SJSA1 (cell line): ENCODE measurements at places on chromosomes 2 and 18.
A peak's percentile ranks its signal among the peaks of the same experiment; 100 is the strongest.

- no peaks in the 10 kb centered on the region for H3K4me1 ChIP-seq
- no peaks in the 10 kb centered on the region for H3K27me3 ChIP-seq
- H3K36me3 ChIP-seq = no peaks in the 10 kb centered on the region
- H3K27ac ChIP-seq = no peak overlapping the region
- H3K4me3 ChIP-seq = no peak overlapping the region
- no peak for DNase-seq
Measured at GRCh38 chr2:229947544-229947943, 25.2 kb downstream of the FBXO36 start.

- no peak overlapping the region for H3K27ac ChIP-seq
- H3K36me3 ChIP-seq = peaks cover 8% of the 10 kb centered on the region
- DNase-seq = no peak
Measured at GRCh38 chr2:173216051-173216450, 138.6 kb upstream of the CDCA7 start.

DNA sequence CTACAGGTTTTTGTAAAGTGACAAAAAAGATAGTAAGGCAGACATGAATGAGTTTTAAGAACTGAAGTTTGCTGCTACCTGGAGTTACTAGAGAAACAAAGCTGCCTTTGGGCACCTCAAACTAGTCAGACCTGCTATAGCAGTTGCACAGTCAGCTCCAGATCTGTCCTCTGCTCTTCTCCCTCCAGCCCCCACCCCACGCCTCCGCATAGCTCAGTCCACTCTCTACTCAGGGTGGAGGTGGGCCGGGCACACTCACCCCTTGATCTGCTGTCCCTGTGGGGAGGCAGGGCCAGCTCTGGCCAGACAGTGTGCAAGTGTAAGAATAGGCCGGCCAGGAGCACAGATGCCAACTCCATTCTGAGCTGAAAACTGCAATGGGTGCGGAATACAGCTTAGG is 4.1 kb downstream of the SERTAD2 start:
- H3K27ac ChIP-seq = no peak overlapping the region
- peaks cover 7% of the 10 kb centered on the region for H3K36me3 ChIP-seq
- no peak overlapping the region for H3K4me3 ChIP-seq
- peaks cover 37% of the 10 kb centered on the region for H3K4me1 ChIP-seq

DNA sequence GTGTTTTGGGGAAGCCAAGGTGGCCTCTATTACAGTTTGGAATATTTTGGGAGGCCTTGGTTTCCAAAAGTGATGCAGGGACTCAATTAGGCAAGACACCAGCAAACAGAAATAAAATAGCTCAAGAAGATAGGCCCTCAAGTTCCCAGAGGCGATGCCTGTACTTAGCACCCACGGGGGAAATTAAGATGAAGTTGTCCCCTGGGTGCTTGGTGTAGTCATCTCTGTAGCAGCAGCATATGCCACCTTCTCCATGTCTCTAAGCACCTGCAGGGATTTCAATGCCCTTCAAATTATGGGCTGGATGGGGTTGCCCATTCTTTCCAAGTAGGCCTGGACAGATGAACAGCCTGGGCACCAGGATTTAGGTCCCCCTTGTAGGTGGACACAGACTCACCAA is 185.0 kb downstream of the CTIF start:
- DNase-seq = no peak
- H3K27me3 ChIP-seq = no peaks in the 10 kb centered on the region
- peaks cover 64% of the 10 kb centered on the region for H3K4me1 ChIP-seq
- H3K36me3 ChIP-seq = peaks cover 92% of the 10 kb centered on the region
- H3K4me3 ChIP-seq = no peak overlapping the region

- H3K36me3 ChIP-seq = no peaks in the 10 kb centered on the region
- peak overlapping the region; percentile 24 for H3K4me3 ChIP-seq
- H3K27me3 ChIP-seq = no peaks in the 10 kb centered on the region
Measured at GRCh38 chr2:231673348-231673770, 35.0 kb upstream of the PTMA start.

GRCh38 chr2:48180557-48180956 is 274.3 kb upstream of the FBXO11 start:
- no peaks in the 10 kb centered on the region for H3K27me3 ChIP-seq
- H3K4me3 ChIP-seq = no peak overlapping the region
- no peaks in the 10 kb centered on the region for H3K36me3 ChIP-seq
- H3K4me1 ChIP-seq = peaks cover 4% of the 10 kb centered on the region
- no peak for DNase-seq
- H3K27ac ChIP-seq = no peak overlapping the region

- no peak overlapping the region for H3K4me3 ChIP-seq
- H3K27ac ChIP-seq = no peak overlapping the region
- DNase-seq = no peak
- H3K4me1 ChIP-seq = no peaks in the 10 kb centered on the region
Measured at GRCh38 chr2:209323738-209324137, 100.1 kb upstream of the MAP2 start.

DNA sequence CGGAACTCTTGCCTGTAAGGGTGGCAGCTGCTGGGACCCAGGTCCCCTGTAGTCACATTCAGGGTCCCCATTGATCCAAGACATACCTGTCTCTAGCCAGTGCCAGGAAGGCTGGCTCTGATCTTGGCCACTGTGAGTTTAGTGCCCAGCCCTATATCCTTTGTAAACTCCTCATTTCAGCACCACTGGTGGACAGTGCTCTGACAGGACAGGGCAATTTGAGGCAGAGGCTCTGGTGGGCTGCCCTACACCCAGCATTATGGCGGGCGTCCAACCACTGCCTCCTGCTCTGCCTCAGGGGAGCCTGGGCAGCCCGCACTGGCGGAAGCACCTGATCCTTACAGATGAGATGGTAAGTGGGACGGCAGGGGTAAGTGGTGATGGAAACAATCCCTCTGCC is 55.2 kb upstream of the MGAT4A start:
- no peak for DNase-seq
- H3K27me3 ChIP-seq = no peaks in the 10 kb centered on the region
- H3K4me3 ChIP-seq = no peak overlapping the region

GRCh38 chr18:644395-645004 is 13.0 kb upstream of the TYMS start:
- H3K27ac ChIP-seq = no peak overlapping the region
- no peak for DNase-seq
- H3K4me1 ChIP-seq = peaks cover 6% of the 10 kb centered on the region
- H3K27me3 ChIP-seq = no peaks in the 10 kb centered on the region
- H3K36me3 ChIP-seq = no peaks in the 10 kb centered on the region

- H3K4me1 ChIP-seq = no peaks in the 10 kb centered on the region
- H3K4me3 ChIP-seq = no peak overlapping the region
Measured at GRCh38 chr2:68544811-68545210, 77.4 kb downstream of the APLF start.

DNA sequence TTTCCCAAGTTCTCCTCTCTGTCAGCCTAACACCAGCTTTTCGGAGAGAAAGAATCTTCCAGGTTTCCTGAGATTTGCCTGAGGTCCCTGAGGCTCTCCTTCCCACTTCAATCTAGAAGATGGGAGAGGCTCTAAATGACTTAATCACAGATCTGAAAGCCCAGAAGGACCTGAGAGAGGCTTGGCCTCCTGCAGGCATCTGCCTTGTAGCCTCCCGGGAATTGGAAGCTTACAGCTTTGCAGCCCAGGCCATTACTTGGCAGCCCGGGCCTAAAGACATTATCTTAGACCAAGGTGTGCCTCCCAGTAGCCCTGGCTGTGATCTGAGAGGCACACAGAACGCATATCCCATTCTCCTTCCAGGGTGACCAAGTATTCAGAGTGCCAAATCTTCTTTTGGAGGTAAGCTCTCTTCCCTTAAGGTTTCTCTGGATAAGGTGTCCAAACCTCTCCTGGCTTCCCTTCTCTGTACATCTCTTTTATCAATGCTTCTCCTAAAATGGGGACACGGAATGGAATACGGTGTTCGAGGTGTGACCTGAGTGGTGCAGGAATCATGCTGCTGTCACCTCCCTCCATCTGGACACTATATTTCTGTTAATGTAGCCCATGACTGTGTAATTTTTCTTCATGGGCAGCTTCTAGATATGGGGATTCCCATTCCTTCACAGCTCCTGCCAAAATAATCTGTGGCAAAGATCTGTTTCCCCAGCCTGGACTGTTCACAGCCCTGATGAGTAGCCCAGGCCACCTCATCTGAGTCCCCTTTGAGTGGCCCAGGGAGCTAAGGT is 16.0 kb downstream of the CTIF start:
- peaks cover 13% of the 10 kb centered on the region for H3K4me1 ChIP-seq
- no peak for DNase-seq
- H3K4me3 ChIP-seq = no peak overlapping the region
- peaks cover 90% of the 10 kb centered on the region for H3K36me3 ChIP-seq
- H3K27me3 ChIP-seq = no peaks in the 10 kb centered on the region

GRCh38 chr2:74841641-74842040 is 7.7 kb downstream of the HK2 start:
- H3K27me3 ChIP-seq = no peaks in the 10 kb centered on the region
- no peak for DNase-seq
- H3K4me3 ChIP-seq = no peak overlapping the region
- H3K27ac ChIP-seq = no peak overlapping the region

DNA sequence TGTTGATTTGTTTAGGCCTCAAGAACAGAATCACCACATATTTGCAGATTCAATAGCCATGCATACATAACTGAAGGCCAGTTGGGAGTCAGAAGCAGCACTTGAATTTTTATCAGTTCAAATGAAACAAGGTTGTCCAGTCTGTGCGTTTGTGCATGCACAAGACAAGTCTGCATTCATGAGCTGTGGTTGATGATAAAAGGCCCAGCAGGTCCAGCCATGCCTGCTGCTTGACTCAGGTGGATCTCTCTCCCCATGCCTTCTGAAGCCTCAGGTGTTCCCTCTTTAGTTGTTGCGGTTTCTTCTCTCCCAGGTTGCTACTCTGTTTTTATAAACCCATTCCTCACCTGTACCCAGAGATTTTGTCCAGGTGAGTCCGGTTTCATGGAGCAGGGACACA is 124.5 kb downstream of the CCDC102B start:
- H3K27ac ChIP-seq = no peak overlapping the region
- H3K27me3 ChIP-seq = no peaks in the 10 kb centered on the region
- H3K4me3 ChIP-seq = no peak overlapping the region
- no peak for DNase-seq

DNA sequence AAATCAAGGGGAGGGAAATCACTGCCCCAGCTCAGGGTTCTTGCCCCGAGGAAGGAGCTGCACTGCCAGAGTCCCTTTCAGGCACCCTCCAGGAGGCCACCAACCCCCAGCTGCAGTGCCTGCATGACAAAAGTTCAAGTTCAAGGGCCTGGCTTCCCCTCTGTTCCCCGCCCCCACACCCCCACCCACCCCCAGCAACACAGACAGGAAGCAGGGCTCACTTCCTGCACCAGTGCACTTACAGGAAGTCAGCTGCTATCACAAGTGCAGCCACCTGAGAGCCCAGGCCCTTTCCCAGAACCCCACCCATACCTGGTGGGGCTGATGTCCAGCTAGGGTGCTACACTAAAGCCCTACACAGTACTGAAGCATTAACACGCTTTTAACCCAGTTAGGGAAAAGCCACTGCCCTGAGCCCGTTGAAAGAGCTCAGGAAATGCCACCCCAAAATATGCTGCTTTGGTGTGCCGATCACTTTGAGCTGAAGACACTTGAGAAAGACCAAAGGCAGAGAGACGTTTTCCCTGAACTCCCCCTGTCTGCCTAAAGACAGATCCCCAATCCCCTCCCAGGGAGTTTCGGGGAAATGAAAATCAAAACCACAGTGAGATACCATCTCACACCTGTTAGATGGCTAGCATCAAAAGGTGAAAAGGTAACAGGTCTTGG is 109.9 kb upstream of the CAB39 start:
- H3K27ac ChIP-seq = no peak overlapping the region
- H3K36me3 ChIP-seq = no peaks in the 10 kb centered on the region
- no peaks in the 10 kb centered on the region for H3K27me3 ChIP-seq
- DNase-seq = no peak
- H3K4me3 ChIP-seq = no peak overlapping the region

GRCh38 chr2:673615-674320 is 3.4 kb downstream of the TMEM18 start:
- H3K4me1 ChIP-seq = peaks cover 58% of the 10 kb centered on the region
- H3K27ac ChIP-seq = no peak overlapping the region
- peaks cover 59% of the 10 kb centered on the region for H3K36me3 ChIP-seq
- no peaks in the 10 kb centered on the region for H3K27me3 ChIP-seq
- H3K4me3 ChIP-seq = no peak overlapping the region

DNA sequence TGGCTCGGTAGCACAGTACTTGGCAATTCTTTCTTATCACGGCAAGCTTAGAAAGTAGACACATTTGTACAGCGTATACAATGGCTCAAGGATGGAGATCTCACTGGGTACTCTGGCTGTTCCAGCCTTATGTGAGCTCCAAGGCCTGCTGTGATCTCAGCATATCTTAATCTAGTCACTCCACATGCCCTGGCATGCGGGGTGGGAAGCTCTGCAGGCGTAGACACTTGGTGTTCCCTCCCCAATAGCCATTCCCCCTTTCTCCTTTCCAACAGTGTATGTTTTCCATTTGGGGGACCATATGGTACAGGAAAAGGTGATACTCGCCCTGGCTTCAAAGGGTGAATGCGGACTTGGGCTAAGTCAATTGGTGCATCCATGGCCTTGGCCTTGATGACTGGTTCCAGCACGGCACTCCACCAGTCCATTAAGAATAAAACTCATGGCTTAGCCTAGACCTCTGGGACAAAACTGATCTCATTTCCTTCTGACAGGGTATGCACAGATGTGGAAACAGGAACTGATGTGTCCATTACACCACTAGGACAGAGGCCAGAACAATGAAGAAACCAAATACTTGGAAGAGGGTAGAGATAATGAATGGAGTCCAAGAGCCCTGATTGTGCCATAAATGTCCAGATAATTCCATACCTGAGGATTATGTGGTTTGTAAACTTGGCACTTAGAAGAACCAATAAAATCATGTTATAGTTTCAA is 28.4 kb downstream of the TGIF1 start:
- no peaks in the 10 kb centered on the region for H3K36me3 ChIP-seq
- no peaks in the 10 kb centered on the region for H3K4me1 ChIP-seq
- no peak overlapping the region for H3K4me3 ChIP-seq
- H3K27me3 ChIP-seq = no peaks in the 10 kb centered on the region
- no peak for DNase-seq

- no peaks in the 10 kb centered on the region for H3K27me3 ChIP-seq
- peaks cover 48% of the 10 kb centered on the region for H3K36me3 ChIP-seq
Measured at GRCh38 chr18:9709304-9709877, 1.3 kb downstream of the RAB31 start.

DNA sequence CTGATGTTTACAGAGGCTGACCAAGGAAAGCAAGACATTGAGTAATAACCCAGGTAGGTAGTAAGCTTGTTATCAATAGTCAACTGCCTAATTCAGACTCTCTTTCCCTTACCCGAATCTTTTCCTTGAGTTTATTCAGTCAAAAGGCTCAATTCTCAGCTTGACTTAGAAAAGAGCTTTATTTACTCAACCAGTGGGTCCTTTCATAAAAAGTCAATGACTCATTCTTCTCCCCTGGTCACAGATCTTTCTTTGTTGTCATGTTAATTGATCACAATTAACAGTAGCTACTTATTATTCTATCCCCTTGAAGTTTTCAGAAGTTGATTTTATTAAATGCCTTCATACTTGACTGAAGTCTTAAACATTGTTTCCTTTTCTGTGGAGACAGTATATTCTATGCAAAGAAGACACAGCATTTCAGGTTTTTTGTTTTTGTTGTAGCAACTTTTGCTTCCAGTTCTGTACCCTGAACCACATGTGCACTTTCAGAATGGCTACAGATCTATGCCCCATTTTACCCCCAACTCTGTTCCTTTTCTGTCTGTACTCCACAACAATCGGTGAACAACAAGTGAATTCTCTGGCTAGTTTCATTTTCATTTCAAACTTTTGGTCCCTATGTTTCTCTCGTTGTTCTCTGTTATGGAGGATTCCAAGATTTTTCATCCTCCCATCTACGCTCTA is 428.3 kb downstream of the NCKAP5 start:
- H3K27ac ChIP-seq = no peak overlapping the region
- H3K4me3 ChIP-seq = no peak overlapping the region
- no peak for DNase-seq
- no peaks in the 10 kb centered on the region for H3K4me1 ChIP-seq
